Activated CD4-positive, alpha-beta memory T cell treated with anti-CD3 and anti-CD28 coated beads, Interleukin-2, amount 10 ng/mL, durations not matched to agents 7 days and 5 days (primary cell): ENCODE measurements at places on chromosomes 1 and 21. TPM values are rescaled to one million over a fixed set of nuclear protein-coding genes. Genes with fewer than 3 reads are reported as not detected.

DNA sequence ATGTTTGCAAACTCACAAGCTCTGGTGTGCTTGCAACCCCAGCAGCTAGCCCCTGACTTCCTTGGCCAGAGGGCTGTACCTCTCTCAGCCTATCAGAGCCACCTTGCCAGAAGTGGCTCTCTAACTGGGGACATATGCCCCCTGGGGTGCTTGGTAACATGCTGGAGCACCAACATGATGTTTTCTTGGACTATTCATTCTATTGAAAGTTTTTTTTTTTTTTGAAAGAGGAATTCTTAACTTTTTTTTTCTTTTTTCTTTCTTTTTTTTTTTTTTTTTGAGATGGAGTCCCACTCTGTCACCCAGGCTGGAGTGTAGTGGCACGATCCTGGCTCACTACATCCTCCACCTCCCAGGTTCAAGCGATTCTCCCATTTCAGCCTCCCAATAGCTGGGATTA lies 14.7 kb upstream of the CAPN8 start:
- no peaks in the 10 kb centered on the region for H3K36me3 ChIP-seq
- H3K4me1 ChIP-seq: no peaks in the 10 kb centered on the region
- no peak overlapping the region for H3K27ac ChIP-seq
- no peak for DNase-seq

DNA sequence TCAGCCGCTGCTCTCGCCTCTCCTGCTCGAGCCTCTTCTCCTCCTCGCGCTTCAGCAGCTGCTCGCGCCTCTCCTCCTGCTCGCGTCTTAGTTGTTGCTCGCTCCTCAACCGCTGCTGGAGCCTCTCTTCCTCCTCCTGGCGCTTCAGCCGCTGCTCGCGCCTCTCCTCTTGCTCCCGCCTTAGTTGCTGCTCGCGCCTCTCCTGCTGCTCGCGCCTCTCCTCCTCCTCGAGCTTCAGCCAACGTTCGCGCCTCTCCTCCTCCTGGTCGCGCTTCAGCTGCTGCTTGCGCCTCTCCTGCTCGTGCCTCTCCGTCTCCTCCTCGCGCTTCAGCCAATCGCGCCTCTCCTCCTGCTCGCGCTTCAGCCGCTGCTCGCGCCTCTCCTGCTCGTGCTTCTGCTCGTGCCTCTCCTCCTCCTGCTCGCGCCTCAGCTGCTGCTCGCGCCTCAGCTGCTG lies 3.7 kb downstream of the TCHH start:
- peak; percentile 44 for DNase-seq
- H3K27ac ChIP-seq: no peak overlapping the region
- H3K36me3 ChIP-seq: no peaks in the 10 kb centered on the region
- peaks cover 8% of the 10 kb centered on the region for H3K27me3 ChIP-seq
- peaks cover 7% of the 10 kb centered on the region for H3K4me1 ChIP-seq

- H3K27ac ChIP-seq: no peak overlapping the region
These were observed 201.3 kb upstream of the HMCN1 start for GRCh38 chr1:185532856-185533255.

DNA sequence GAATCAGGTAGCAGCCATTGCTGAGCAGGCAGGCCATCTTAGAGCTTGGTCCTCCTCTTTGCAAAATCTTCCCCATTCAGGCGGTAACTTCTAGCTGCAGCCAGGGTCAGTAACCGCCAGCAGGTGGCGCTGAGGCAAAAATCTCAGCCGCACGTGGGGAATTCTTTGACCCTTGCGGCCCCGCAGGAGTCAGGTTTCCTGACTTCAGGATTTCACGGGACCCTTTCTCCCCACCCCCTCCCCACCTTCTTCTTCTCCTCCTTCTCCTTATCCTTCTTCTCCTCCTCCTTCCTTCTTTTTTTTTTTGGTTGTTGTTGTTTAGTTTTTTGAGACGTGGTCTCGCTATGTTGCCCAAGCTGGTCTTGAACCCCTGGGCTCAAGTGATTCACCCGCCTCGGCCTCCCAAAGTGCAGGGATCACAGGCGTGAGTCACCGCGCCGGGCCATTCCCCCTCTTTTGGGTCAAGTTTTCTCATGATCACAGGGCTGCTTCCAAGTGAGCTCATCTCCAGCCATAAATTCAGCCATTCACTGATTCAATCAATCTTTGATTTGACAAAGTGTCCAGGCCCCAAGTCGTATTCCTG lies 33.4 kb upstream of the TENT5B start:
- peak overlapping the region; percentile 78 for H3K27ac ChIP-seq
- H3K27me3 ChIP-seq: no peaks in the 10 kb centered on the region
- DNase-seq: peak; percentile 71
- no peaks in the 10 kb centered on the region for H3K36me3 ChIP-seq

DNA sequence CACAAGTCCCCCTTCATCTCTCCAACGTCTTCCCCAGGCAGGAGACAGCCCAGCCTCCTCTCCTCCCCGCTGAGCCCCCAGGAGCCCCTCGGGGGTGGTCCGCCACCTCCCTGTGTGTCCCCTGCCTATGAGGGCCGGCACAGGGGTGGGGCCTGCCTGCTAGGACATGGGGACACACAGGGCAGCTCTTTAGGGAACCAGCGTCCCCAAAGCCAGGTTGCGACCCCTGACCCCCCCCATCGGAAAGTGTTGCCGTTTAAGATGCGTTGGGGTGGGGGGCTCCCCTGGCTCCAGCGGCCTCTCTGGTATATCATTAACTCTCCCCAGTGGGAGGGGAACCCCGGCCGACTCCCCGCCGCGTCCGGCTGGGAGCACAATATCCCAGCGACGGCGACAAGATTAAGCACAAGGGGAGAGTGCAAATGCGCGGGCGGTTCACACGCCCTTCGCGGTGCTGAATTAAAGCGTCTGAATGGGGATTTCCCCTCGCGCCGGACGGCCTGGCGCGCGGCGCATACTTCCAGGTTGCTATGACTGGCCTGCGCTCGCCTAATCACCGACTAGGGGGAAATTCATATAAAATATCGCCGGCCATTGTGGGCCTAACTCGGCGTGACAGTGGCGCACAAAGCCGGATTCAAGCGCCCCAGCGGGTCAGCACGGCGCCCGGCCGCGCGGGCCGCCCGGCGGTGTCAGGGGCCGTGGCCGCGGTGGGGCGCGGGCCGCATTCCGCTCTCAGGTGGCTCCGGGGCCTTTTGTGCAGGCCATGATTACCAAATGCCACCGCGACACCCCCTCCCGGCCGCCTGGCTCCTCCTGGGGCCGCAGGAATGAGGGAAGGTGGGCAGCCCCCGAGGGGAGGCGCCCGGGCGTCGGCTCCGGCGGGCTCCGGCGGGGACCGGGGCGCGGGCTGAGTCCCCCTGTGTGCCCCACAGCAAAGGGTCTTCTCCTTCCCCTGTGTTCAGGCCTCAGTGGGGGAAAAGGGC lies 30.9 kb downstream of the WNT3A start:
- DNase-seq: peak; percentile 27
- no peak overlapping the region for H3K4me3 ChIP-seq
- no peaks in the 10 kb centered on the region for H3K36me3 ChIP-seq
- H3K4me1 ChIP-seq: no peaks in the 10 kb centered on the region

Gene GBP3
- total RNA-seq: 34.4 TPM

Gene CELA2B
- total RNA-seq: not detected

DNA sequence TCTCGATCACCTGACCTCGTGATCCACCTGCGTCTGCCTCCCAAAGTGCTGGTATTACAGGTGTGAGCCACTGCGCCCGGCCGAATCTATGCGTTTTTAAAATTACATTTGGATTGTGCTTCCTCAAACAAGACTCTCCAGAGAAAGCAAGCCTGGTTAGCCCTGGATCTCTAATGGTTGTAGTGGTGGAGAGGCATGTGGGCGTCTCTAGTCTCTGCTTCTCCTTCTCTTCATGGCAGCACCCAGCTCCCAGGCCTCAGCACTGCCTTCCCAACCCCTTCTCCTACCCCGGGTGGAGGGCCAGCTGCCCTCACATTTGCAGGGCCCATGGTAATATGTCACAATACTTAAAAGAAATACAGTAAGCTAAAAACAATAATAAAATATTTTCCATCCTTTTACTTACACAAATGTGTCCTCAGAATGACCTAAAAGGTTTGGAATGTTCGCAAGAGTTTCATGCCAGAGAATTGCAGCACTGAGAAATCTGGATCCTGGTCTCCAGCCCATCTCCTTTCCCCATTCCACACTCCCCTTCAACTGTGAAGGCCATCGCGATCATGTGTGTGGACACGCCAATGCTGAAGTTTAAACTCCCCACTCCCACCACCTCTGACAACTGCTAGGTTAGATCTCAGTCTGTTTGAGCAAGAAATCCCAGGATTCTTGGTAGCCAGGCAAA lies 7.0 kb downstream of the OR14I1 start:
- no peaks in the 10 kb centered on the region for H3K4me1 ChIP-seq
- no peak for DNase-seq
- peaks cover 6% of the 10 kb centered on the region for H3K27me3 ChIP-seq
- H3K4me3 ChIP-seq: no peak overlapping the region
- peaks cover 4% of the 10 kb centered on the region for H3K36me3 ChIP-seq

DNA sequence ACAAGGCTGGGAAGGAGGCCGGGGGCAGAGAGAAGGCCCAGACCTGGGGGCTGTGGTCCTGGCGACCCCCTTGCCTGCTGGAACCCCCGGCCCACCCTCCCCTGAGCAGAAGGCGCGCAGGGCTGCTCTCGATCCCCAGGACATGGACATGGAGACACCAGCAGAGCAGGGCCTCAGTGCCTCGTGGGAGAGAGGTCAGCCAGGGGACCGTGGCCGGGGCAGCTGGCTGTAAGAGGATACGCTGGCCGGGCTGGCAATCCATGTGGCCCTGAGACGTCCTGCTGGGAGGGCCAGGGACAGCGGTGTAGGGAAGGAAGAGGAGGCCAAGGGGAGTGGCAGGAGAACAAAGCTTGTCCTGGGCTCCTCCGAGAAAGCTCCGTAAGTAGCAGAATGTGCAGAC lies 132.2 kb downstream of the CASZ1 start:
- no peaks in the 10 kb centered on the region for H3K4me1 ChIP-seq
- no peak for DNase-seq
- H3K27me3 ChIP-seq: no peaks in the 10 kb centered on the region
- H3K4me3 ChIP-seq: no peak overlapping the region
- no peak overlapping the region for H3K27ac ChIP-seq

GRCh38 chr1:195608883-195609282 lies 999.4 kb downstream of the KCNT2 start:
- H3K4me3 ChIP-seq: no peak overlapping the region
- no peaks in the 10 kb centered on the region for H3K4me1 ChIP-seq
- H3K27me3 ChIP-seq: no peaks in the 10 kb centered on the region

DNA sequence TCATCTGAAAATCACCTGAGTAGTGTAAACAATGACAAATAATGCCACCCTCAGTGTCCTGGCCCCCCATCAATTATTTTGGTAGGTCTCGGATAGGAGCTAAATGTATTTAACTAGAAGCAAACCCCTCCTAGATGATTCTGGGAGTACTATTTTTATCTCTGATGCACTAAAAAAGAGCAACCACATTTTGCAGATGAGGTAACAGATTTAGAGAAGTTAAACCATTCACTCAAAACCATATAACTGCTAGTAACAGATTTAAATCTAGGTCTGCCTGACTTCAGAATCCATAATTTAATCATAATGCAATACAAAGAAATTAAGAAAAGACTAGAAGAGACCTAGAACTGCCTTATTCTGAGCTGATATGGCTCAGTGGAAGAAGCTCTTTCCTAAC lies 17.3 kb upstream of the PTCH2 start:
- H3K4me1 ChIP-seq: no peaks in the 10 kb centered on the region
- DNase-seq: no peak
- H3K27ac ChIP-seq: no peak overlapping the region
- H3K27me3 ChIP-seq: no peaks in the 10 kb centered on the region

DNA sequence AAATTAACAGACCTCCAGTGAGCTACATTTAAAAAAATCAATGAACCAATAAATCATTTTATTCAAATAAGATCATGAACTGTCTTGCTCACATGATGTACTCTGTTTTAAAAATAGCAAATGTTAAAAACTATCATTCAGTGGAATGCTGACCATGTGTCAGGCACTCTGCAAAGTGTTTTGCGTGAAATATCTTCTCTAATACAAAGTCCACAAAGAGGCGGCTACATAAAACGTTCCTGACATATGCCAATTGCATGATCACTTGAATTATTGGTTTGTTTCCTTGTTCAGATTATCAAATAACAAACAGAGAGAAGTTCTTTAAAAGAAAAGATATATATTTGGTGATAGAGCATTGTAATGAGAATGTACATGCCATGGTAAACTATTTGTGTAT lies 10.7 kb downstream of the FMO2 start:
- no peaks in the 10 kb centered on the region for H3K36me3 ChIP-seq
- no peaks in the 10 kb centered on the region for H3K4me1 ChIP-seq
- DNase-seq: no peak
- H3K27ac ChIP-seq: no peak overlapping the region
- no peaks in the 10 kb centered on the region for H3K27me3 ChIP-seq

Gene ACKR1
- total RNA-seq: not detected

GRCh38 chr1:45589861-45590260 lies 6.0 kb downstream of the NASP start:
- no peak for DNase-seq
- peaks cover 27% of the 10 kb centered on the region for H3K36me3 ChIP-seq
- no peak overlapping the region for H3K4me3 ChIP-seq
- peaks cover 37% of the 10 kb centered on the region for H3K4me1 ChIP-seq
- H3K27me3 ChIP-seq: no peaks in the 10 kb centered on the region

Gene FCRL1
- total RNA-seq: not detected

GRCh38 chr1:232909752-232910151 lies 40.7 kb upstream of the NTPCR start:
- no peaks in the 10 kb centered on the region for H3K36me3 ChIP-seq
- no peak overlapping the region for H3K27ac ChIP-seq
- no peak for DNase-seq
- peaks cover 27% of the 10 kb centered on the region for H3K4me1 ChIP-seq
- no peaks in the 10 kb centered on the region for H3K27me3 ChIP-seq

Gene RYR2
- total RNA-seq: 0.05 TPM

DNA sequence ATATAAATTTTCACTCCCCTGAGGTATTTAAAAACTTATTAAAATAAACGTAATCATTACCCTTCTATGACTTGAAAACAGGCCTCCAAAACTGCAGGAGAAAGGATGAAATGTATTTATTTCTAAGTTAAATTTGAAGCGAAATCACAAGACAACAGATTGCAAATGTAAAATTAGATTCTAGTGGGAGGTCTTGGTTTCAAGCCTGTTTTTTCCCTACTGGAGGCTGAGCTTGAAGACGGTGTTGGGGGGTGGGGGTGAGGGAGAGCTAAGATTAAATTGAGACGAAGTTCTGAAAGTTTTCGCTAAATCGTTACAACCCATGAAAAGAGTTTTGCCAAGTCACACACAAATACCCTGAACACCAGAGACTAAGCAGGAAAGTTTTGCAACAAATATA lies 68.2 kb downstream of the TIAM1 start:
- H3K4me1 ChIP-seq: peaks cover 18% of the 10 kb centered on the region
- no peak overlapping the region for H3K27ac ChIP-seq
- peaks cover 16% of the 10 kb centered on the region for H3K36me3 ChIP-seq
- DNase-seq: no peak
- H3K4me3 ChIP-seq: no peak overlapping the region
- no peaks in the 10 kb centered on the region for H3K27me3 ChIP-seq

GRCh38 chr1:169563650-169564049 lies 22.6 kb downstream of the F5 start:
- peaks cover 5% of the 10 kb centered on the region for H3K4me1 ChIP-seq
- H3K36me3 ChIP-seq: peaks cover 23% of the 10 kb centered on the region
- no peak for DNase-seq
- H3K27me3 ChIP-seq: no peaks in the 10 kb centered on the region

GRCh38 chr1:21936366-21937031 lies 611 bp downstream of the HSPG2 start:
- DNase-seq: no peak
- peak overlapping the region; percentile 21 for H3K4me3 ChIP-seq
- no peak overlapping the region for H3K27ac ChIP-seq
- no peaks in the 10 kb centered on the region for H3K36me3 ChIP-seq
- peaks cover 38% of the 10 kb centered on the region for H3K27me3 ChIP-seq
